ENCODE measurements at places on chromosomes 11 and 22. TPM values are rescaled to one million over a fixed set of nuclear protein-coding genes. Genes with fewer than 3 reads are reported as not detected.

TESMIN gene
- not detected for total RNA-seq

OR52N4 gene
- not detected for total RNA-seq

CHRNA10 gene
- 0.12 TPM for total RNA-seq

FAM83F gene
- not detected for total RNA-seq

All from pericardium fibroblast (primary cell).